Iris pigment epithelial cell (primary cell): ENCODE measurements at places on chromosomes 5 and 9.
A peak's percentile ranks its signal among the peaks of the same experiment; 100 is the strongest.

DNA sequence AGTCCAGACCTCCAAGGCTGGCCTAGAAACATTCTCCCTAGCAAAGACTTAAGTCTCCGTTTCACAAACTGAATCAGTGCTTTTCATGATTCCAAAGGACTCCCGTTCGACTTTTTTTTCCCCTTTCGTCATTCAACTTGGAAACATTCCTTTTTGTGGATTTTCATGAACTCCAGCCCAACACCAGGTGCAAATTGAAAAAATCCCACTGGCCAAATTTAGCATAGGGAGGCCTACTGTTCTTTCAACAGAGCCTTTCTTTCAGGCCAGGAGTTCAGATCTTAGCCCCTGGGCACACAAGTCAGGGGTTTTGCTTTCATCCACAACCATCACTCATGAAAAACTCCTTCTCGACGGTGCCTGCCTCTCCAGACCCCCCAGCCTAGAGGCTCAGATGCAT lies 285.3 kb downstream of the PIK3R1 start:
- DNase-seq = no peak

GRCh38 chr5:66134407-66134861 lies 9.7 kb upstream of the SREK1 start:
- DNase-seq = peak; percentile 13

DNA sequence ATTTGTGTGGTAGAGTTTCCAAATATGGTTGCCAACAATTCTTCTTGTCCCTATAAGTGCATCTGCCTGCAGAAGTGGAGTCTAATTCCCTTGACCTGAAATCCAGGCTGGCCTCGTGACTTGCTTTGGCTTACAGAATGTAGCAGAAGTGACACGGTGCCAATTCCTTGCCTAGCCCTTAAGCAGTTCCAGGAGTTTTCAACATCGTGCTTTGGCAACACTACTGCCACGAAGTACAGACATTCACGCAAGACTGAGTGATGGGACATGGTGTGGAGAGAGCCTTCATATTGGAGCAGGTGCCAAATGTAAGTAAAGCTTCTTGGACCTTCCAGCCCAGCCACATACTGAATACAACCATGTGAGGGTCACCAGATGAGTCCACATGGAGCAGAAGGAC lies 92.9 kb upstream of the NEK6 start:
- no peak for DNase-seq

GRCh38 chr9:116757030-116757429 lies 69.9 kb downstream of the TRIM32 start:
- no peak for DNase-seq

DNA sequence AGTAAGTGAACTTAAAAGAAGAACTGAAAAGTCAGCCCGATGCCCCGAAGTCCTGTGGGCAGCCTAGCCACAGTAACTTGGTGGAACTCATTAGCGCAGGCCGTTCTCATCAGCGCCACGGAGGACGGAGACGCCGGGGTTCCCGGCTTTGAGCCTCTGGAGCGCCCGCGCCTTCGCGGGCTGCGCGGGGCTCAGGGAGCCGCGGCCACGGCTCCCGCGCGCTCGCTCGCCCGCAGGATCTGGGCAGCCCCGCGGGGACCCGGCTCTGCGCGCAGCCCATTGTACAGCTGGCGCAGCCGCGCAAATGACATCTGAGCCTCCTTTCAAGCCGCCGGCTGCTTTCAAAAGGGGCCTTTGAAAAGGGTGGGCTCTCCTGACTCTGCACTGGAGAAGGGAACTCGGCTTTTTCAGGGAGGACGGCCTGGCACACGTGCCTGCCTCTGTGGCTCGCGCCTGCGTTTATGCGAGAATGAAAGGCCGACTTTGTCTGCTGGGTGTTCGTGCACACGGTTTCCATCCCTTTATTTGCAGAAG lies 40.7 kb downstream of the TLR4 start:
- DNase-seq = peak; percentile 31

DNA sequence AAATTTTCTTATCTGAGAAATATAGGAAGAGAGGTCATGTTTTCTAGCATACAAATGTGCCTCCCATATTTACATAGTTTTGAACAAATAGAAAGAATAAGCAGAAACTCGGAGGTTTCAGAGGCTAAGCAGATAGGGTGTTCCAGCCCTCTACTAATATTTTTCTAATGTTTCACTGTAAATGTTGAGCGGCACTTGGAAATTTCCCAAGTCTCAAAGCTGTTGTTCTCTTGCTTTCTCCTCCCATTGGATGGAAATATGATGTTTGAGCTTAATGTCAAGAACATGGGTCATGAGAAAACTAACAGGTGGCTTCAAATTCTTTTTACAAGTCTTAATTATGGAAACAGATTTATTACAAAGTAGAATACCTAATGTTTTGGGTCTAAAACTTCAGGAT lies 5.1 kb downstream of the SPINK1 start:
- DNase-seq = no peak

- DNase-seq = no peak
Measured at GRCh38 chr5:82057051-82057450, 85.2 kb downstream of the ATG10 start.
